ENCODE measurements at places on chromosomes 13 and 19.
A peak's percentile ranks its signal among the peaks of the same experiment; 100 is the strongest.

- no peak for DNase-seq
These were observed 128.9 kb downstream of the COG6 start for GRCh38 chr13:39784347-39784746.

- no peak for DNase-seq
These were observed 123.7 kb upstream of the FBXL3 start for GRCh38 chr13:77150651-77151050.

DNA sequence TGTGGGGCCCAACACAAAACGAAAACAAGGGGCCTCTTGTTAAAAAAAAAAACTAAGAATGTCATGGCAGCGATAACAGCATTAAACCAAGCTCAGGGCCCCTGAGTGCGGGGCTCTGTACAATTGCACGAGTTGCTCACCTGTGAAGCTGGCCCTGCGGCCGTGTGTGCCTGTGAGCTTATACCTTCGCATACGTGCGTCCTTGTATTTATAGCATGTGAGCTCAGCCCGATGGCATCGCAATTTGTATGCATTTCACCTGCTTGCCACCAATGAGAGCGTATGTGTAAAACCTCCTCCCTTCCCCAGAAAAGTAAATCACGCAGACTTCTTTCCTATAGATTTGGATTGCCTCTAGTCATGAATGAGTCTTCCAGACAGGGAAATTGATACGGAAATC lies 17.1 kb downstream of the HNRNPM start:
- no peak for DNase-seq

DNA sequence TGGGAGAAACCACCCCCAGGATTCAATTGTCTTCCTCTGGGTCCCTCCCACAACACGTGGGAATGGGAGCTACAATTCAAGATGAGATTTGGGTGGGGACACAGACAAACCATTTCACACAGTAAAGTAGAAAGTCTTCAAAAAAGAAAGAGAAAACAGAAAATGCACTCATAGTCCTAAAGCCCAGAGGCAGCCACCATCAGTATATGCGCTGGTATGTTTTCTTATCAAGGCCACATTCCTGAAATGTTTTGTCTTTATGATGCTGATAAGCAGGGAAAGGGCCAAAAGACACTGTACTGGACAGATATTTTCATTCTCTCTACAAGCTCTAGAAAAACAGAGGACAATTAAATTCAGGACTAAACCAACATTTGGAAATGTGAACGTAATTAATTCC lies 375.8 kb upstream of the TSHZ3 start:
- DNase-seq: no peak

- DNase-seq: no peak
These were observed at the start of gene ADPRHL1 for GRCh38 chr13:113452942-113453901. Gene ADPRHL1 (minus strand): TSS chr13:113453488. CDS start chr13:113453437, 51 bp downstream.

DNA sequence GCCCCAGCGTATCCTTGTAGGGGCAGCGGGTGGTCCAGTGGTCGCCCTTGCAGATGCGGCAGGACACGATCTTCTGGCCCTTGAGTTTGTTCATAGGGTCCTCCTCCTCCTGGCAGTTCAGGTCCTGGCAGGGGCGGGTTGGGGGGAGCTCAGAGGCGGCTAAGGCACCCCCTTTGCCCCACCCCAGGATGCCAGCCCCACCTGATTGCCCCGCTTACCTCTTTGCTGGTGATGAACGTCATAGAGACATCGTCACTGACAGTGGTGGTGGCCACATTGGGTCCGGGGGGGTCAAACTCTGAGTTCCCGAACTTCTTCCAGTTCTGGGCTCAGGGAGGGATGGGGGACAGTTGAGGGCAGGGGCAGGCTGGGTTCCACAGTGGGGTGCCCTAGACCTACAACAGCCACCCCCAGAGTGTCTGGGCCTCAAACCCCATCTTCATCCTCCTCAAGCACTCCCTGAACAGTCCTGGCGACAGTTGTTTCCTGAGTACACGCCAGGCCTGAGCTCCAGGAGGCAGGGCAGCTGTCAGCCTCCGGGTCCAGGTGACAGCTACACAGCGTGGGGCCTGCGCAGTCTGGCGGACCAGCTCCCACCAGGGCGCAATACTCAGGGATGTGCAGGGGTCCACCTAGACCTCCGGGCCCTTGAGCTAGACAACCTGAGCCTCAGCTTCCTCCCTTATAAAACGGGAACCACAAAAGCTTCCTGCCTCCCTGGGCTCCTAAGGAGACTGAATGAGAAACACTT lies 2.7 kb downstream of the EIF3G start:
- DNase-seq: no peak

- DNase-seq: no peak
These were observed 14.3 kb upstream of the SCEL start for GRCh38 chr13:77521194-77521593.

DNA sequence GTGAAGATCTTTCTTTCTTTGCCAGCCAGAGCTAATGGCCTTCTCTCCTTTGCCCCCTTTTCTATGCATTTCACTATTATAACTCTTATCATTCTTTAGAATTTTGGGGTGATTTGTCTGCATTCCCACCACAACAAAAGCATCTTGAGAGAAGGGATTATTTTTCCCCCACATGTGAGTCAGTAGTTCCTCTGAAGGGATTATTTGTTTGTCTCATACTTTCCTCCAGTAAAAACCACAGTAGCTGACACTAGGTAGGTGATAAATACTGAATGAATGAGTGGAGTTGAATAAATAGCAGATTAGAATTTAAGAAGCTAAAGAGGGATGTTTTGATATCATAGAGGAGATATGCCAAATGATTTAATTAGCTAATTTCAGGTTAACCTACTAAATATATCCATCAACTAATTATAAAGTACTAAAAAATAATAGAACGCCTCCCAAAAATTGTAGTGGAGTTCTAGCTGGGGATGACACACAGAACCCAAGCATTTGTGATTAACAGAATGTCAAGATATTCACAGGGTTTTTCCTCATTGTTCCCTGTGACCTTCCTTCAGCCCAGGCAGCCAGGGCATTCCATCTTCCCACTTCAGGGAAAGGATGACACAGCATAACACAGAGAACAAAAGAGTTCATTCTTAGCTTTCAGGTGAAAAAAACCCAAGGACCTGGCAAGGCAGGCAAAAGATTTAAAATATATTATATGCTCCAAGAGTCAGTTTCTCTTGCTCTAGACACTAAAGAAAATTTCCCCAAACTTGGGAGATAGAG lies 3.5 kb upstream of the TBC1D4 start:
- no peak for DNase-seq

GRCh38 chr13:85772367-85772766 lies 26.9 kb downstream of the SLITRK6 start:
- DNase-seq: no peak

- no peak for DNase-seq
These were observed 89.2 kb downstream of the KCNRG start for GRCh38 chr13:50104493-50104892.

GRCh38 chr13:42320375-42320787 lies 48.4 kb downstream of the AKAP11 start:
- DNase-seq: no peak

DNA sequence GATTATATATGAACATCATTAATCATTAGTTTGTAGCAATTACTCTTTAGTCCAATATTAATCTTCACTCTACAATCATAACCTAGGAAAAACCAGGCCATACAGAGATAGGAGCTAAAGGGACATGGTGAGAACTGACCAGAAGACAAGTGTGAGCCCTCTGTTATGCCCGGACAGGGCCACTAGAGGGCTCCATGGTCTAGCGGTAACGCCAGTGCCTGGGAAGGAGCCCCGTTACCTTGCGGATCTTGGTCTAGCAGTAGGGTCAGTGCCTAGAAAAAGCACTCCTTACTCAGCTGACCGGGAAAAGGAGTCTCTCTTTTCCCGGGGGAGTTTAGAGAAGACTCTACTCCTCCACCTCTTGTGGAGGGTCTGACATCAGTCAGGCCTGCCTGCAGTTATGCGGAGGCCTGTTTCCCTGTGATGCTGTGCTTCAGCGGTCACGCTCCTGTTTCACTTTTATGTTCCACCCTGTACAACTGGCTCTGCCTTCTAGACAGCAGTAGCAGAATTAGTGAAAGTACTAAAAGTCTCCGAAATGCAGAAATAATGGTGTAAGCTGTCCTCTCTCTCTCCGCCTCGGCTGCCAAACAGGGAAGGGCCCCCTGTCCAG lies 13.8 kb downstream of the OR7D4 start:
- DNase-seq: peak; percentile 57

GRCh38 chr19:35935911-35936737 lies at the start of gene LRFN3:
Gene LRFN3 (plus strand): TSS chr19:35936374. CDS start chr19:35939426, 3,052 bp downstream.
- DNase-seq: no peak

DNA sequence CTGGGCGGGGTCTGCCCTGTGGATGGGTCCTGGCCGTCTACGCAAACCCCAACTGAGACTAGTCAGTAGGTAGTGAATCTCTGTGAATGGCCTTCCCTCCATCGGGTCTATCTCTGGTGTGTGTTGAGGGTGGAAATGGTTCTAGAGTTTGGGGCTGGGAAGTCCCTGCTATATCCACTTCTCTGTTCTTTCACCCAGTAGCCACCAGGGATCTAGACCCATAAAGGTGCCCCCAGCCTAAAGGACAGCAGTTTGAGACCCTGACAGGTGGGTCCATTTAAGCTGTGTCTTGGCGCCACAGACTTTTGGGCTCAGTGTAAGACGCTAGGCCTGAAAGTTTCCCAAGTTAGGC lies 57.7 kb downstream of the ZNF568 start:
- DNase-seq: no peak

DNA sequence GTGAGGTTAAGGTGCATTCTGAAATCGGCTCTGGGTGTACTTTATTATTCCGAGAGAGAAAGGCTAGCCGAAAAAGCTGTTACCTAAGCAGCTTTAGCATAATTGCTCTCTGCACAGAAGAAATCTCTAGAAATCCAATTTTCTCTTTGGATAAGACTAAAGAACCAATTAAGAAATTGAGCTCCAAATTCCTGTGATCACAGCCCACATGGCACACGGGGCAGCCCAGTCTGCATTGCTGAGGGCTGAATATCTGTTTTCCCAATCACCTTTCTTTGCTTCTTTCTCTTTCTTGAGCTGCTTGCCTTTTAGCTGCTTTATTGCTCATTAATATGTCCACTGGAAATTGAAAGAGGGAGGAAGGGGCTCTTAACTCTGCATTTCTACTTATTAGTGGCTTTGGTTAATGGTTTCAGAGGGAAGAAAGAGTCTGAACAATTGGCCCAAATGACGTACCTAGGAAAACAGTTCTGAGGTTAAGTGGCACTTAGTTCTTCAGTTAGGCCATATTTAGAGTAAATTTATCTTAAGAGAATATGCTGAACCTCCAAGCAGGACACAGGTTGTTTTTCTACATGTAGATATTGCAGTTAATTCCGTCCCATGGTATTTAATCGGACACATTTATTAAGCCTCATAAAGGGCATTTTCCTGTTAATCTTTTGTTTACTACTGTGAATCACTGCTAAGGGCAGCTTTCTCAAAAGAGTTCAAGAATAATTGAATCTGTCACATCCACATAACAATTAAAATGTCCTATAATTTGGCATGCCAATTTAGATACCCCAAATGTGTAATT lies 265.7 kb downstream of the ABCC4 start:
- no peak for DNase-seq

GRCh38 chr13:87123987-87124784 lies 547.0 kb upstream of the SLITRK5 start:
- DNase-seq: peak; percentile 22

DNA sequence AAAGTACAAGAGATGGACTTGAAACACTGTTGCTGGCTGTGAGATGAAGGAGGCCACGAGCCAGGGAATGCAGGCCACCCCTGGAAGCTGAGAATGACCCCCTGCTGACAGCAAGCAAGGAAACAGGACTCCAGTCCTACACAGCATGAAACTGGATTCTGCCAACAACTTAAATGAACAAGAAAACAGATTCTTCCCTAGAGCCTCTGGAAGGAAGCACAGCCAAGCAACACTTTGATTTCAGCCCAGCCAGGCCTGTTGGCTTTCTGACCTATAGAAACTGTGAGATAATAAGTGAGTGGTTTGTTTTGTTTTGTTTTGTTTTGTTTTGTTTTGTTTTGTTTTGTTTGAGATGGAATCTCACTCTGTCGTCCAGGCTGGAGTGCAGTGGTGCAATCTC lies 105.3 kb upstream of the CACNA1A start:
- no peak for DNase-seq

DNA sequence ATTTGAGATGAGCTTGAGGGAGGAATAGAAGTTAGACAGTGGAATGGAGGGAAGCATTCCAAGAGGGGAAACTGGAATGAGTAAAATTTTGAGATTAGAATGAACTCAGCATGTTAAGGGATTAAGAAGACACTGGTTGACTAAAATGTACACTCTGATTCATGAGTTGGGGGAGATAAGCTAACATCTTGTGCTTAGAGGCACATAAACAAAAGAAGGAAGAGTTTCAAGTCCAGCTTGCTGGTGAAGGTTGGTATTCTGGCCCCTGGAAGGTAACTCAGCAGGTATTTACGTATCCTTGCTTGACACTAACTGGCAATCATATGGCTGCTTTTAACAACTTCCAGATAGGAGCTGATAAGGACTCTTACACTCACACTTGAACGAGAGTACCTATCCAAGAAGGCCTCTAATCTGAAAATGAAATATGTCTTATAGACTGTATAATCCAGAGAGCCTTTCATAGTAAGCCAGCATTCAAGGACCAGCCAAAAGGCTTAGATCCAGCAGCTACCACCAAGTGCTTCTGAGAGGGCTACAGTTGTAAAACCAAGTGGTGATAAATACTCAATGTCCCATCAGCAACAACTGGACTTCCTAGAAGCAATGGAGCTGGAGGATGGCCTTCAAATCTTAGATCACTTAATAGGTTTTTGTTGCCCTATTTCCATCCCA lies 149.7 kb upstream of the SERP2 start:
- DNase-seq: no peak
